ENCODE measurements at places on chromosomes 2 and 18. TPM values are rescaled to one million over a fixed set of nuclear protein-coding genes. Genes with fewer than 3 reads are reported as not detected.

Gene CD302
- 27.5 TPM for total RNA-seq

Gene GALNT14
- 2.0 TPM for total RNA-seq

Gene IL36G
- total RNA-seq = 4.4 TPM

Gene TTN
- total RNA-seq = 385 TPM

Measured in skin of body (tissue), 3 donors.